ENCODE measurements at places on chromosomes 6 and 20.
A peak's percentile ranks its signal among the peaks of the same experiment; 100 is the strongest.

GRCh38 chr6:90175627-90176538 is 120.8 kb downstream of the BACH2 start:
- no peak for DNase-seq

DNA sequence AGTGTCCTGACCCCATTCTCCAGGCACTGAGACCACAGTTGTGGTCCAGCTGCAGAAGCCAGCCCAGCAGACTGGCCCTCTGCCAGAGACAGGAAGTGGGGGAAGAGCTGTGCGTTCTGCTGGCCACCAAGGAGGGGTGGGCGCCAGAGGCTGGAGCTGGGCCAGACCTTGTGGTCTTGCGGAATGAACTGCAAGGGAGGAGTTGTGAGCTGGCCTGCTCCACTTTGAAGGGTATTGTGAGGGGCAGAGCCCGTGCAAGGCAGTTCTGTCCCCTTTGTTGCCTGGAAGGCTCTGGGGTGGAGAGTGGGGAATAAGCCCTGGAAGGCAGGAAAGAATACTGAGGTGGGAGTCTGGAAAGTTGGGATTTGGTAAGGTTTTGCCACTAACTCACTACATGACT is 3.6 kb upstream of the MDFI start:
- no peak for DNase-seq

DNA sequence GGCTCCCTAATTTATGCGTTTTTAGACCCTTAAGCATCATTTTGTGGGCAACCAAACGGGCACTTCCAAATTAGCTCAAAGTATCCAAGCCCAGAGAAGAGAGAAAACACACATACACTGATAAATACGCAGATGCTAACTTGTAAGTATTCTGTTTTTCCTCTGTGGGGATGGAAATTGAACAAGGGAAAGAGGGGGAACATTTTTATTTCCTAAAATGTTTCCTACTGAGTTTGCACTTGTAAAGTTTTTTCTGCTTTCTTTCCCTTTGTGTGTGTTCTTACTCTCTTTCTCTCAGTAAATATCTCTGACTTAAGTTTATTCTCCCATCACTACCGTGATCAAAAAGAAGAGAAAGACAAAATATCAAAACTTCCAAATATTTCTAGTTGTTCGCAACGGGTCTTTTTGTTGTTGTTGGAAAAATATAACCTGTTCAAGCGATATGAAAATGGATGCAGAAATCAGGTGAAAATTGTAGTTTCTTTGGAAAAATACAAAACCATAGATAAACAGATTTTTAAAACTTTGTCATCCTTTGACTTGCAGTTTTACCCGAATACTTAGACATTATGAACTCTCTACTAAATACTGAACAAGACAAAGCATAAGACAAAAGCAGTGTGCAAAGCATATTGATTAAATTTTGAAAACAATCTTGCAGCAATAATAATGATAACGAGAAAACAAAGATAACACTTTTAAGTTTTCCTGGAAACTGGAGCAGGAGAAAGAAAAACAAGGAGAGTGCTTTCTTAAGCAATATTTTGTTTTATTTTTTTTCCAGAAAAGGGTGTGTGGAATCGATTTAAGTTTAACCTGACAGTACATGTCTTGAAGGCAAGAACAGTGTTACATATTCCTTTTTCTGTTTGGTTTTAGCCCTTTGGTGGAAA is 1.0 kb upstream of the NKX2-4 start:
- no peak for DNase-seq

GRCh38 chr20:8250539-8251200 is 118.6 kb downstream of the PLCB1 start:
- DNase-seq = no peak

DNA sequence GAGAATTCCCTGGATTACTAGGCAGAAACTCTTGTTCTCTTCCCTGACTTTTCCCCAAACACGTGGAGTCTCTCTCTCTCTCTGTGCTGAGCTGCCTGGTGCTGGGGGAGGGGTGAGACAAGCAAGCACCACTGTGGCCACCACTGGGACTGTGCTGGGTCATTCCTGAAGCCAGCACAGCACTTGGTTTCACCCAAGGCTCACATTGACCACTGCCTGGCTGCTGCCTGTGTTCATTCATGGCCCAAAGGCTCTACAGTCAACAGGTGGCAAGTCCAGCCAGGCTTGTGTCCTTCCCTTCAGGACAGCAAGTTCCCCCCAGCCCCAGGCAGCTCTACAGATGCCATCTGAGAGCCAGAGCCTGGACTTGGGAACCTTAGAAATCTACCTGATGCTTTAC is 92.2 kb downstream of the CTNNBL1 start:
- DNase-seq = no peak

DNA sequence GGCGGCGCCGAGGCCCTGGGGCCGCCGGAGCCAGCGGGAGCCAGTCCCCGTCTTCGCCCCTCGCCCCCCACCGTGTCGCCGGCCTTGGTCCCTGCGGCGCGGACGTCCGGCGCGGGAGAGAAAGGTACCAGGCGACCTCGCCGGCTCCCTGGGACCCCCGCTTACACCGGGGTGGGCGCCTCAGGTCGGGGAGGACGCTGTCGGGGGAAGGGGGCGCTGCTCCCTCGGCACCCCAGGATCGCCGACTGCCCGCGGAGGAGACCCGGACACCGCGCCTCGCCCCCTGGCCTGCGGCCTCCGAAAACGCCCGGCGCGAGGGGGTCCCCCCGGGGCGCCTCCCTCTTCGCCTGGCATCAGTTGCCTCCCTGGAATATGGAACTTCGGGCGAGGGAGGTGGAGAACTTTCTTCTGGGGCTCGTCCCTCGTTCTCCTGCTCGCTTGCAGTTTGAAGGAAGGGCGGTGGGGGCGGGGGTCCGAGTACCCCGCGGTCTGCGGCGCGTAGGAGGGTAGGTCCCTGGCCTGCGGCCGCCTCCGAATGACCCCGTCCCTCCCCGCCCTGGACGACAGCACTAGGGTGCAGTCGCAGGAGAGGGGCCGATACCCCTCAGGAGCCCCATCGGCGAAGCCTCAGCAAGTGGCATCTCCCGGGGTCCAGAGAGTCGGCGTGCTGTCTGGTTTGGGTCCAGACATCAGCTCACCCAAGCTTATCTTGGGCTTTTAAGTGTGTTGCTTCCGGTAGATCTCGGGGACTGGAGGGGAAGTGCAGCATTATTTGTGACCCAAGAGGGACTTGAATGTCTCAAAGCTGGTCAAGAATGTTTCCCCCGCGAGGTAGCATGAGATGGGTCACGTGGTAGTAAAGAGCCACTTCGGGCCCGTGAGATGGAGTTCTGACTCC is 549 bp downstream of the ANKRD6 start:
- DNase-seq = peak; percentile 24

- no peak for DNase-seq
Measured at GRCh38 chr6:138349891-138350290, 27.8 kb upstream of the SMIM28 start.

DNA sequence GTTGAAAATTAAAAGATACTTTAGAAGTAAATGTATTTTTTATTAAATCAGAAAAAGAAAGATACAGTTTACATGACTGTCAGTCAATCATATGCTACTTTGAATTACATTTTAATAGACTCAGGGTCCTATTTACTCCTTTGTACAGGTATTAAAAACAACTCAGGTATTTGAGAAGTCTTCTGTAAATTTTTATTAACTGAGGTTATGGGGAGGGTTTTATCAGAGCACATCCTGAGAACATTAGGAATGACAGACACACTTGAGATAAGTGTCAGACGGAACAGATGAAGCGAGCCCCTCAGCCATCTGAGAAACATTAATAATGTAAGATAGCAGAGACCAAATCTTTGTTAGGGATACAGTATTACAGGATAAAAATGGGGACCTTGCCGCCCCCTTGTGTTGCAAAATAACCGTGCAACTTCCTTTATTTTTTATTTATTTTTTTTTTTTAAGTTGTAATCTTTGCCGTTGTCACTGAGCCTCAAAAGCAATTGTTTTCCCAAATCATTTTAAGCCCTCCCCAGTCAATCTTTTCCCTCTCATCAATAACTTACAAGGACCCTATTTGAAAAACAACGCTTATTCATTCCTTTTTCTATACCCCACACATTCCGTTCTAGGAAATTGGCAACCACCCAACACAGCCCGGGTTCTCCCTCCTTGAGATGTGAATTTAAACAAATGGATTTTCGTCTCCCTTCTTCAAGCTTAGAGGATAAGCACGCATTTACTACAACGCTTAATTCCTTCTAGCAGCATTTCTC is 126.7 kb downstream of the BCAS1 start:
- DNase-seq = no peak

GRCh38 chr6:10567256-10568026 is 46.3 kb downstream of the GCNT2 start:
- no peak for DNase-seq

- no peak for DNase-seq
Measured at GRCh38 chr6:33428966-33429749, 9.3 kb downstream of the SYNGAP1 start.

DNA sequence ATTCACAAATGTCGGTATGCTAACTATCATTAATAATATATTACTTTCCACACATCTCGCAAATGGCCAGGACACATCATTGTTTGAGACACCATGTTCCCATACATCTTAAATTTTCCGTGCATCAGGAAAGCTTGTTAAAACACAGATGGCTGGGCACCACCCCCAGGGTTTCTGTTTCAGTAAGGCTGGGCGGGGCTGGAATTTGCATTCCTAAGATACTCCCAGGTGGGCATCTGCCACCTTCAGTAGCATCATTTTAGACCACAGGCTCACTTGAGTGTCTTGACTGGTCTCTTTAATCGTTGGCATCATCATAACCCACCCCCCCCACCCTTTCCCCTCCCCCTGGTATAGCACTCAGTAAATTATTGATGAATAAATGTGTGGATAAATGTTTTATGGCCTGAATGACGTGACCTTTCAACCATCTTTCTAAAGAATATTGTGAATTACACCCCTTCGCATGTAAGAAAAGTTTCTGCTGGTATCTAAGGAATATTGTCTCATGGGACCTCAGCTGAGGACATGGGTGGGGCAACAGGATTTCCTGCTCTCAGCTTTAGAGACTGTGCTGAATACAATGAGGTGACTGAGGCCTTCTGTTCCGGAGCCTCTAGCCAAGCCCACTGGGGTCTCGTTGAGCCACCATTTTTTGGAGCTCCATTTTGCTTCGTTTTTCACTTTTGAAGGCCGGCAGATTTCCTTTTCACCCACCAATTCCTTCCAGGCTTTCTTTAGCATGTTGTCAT is 124.1 kb upstream of the NEDD9 start:
- no peak for DNase-seq

GRCh38 chr6:121733234-121733633 is 297.8 kb downstream of the GJA1 start:
- no peak for DNase-seq

DNA sequence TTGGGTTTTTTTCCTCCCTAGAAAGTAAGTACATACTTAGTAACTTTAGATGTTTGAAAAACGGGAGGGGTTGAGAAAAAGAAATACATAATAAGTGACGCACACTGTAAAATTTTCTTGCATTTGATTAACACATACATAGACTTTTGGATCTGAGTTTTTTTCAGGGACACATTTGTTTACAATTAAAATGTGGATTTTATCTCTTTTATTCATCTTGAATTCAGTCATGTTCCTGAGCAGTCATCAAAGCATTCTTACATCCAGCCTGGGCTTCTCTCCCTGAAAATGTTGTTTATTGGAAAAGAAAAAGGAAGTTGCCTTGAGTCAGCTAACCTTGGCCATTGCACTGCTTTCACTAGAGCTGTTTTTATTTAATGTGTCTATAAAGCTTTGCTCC is 8.7 kb upstream of the RPP40 start:
- no peak for DNase-seq

GRCh38 chr6:50653253-50653652 is 60.1 kb upstream of the TFAP2D start:
- DNase-seq = no peak

DNA sequence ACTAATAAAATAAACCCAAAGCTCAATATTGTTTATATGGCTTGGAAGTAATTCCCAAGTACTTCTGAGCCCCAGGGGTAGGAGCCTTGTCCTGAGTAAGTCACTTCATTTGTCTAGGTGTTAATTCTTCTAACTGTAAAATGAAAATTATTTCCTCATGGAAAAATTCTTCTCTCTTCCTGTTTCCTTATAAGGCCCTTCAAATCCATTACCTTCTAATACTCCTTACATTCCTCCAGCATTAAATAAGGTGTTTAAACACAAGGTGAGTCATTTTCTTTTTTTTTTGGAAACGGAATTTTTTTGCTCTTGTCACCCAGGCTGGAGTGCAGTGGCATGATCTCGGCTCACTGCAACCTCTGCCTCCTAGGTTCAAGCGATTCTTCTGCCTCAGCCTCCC is 41.9 kb downstream of the PRR18 start:
- no peak for DNase-seq

GRCh38 chr6:51098791-51099190 is 280.1 kb downstream of the TFAP2B start:
- no peak for DNase-seq

DNA sequence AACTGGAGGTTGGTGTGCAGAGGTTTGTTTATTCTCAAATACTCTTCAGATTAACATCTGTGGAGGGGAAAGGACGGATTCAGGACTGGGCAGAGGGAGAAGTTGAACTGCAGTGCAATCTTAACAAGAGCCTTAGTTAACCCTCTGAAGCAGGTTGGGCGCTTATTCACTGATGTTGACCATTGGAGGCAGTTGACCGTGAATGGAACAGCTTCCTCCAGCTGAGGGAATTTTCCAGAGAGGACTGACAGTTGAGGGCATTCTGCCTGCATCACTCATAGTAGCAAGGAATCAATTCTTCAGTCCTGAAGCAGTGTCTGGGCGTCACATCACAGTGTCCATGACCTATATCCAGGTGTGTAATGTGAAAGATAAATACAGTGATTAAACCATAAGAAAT is 80.9 kb downstream of the PLCB4 start:
- no peak for DNase-seq

DNA sequence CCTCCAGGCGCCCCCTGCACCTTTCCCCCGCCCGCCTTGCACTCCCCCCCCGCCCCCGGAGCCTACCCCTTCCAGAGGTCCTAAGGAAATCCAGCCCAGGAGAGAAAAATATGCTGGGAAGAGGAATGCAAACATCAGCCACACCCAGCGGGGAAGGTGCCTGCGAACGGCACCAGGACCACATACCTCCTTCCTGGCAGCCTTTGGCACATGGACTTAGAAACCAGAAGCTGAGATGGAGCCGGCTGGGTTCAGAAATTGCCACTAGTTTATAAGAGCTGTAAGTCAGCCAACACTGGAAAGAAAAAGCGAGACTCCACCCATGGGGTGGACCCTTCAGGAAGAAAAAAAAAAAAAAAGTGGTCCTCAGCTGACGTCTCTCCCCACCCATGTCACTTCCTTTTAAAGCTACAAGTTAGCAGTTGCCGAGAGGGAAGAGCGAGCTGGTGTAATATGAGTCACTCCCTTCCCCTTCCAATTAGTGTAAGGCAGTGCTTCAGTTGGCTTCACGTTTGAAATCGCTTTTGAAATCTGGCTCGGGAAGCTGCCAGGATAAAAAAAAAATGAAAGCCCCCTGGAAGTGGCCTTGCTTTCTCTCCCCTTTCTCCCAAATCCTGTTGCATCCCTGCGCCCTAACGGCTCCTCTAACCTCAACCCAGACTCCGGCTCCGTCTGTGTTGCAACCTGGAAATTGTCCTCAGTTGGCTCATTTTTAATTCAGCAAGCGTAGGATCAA is at the start of gene AGPAT4:
AGPAT4 (minus strand) TSS at position 310 of the 736 bp plus-strand sequence. CDS start 41,848 bp downstream, outside the sequence.
- peak; percentile 44 for DNase-seq
